Vein endothelial cell (primary cell): ENCODE measurements at places on chromosomes 11 and 22. TPM values are rescaled to one million over a fixed set of nuclear protein-coding genes. Genes with fewer than 3 reads are reported as not detected.

MUC5AC gene
- not detected in 2 replicates for total RNA-seq

TPBGL gene
- under 0.01 TPM in 1 of 2 replicates, not detected in the other for total RNA-seq

RTN4RL2 gene
- total RNA-seq, result under 0.01 and 0.19 TPM in 2 replicates

TMPRSS5 gene
- 0.19 and 0.33 TPM in 2 replicates for total RNA-seq

CNTF gene
- 2.9 and 3.5 TPM in 2 replicates for total RNA-seq

MED19 gene
- total RNA-seq, result 18.2 and 23.5 TPM in 2 replicates

PKP3 gene
- total RNA-seq, result 0.65 and 0.86 TPM in 2 replicates

FADS3 gene
- 165 and 209 TPM in 2 replicates for total RNA-seq

TRIM64C gene
- not detected in 2 replicates for total RNA-seq

CRYBB2 gene
- 0.19 TPM in 1 of 2 replicates, not detected in the other for total RNA-seq

RAB38 gene
- 2.0 and 5.2 TPM in 2 replicates for total RNA-seq

DDI1 gene
- total RNA-seq, result not detected in 2 replicates

NUDT8 gene
- total RNA-seq, result 5.2 and 10.6 TPM in 2 replicates

MAJIN gene
- not detected in 2 replicates for total RNA-seq

GLYATL2 gene
- total RNA-seq, result not detected in 2 replicates

LRRC74B gene
- not detected in 2 replicates for total RNA-seq

HEPHL1 gene
- under 0.01 TPM in 2 replicates for total RNA-seq

FJX1 gene
- total RNA-seq, result 39.5 and 52.9 TPM in 2 replicates

IGSF9B gene
- under 0.01 and 0.29 TPM in 2 replicates for total RNA-seq

DDTL gene
- 1.2 and 1.3 TPM in 2 replicates for total RNA-seq

HDHD5 gene
- 39.5 and 51.0 TPM in 2 replicates for total RNA-seq

TIGD3 gene
- 0.29 and 0.33 TPM in 2 replicates for total RNA-seq

ZNF215 gene
- total RNA-seq, result 2.3 and 4.1 TPM in 2 replicates

PAAF1 gene
- 5.9 and 7.9 TPM in 2 replicates for total RNA-seq

SLC6A5 gene
- total RNA-seq, result not detected in 2 replicates

KRTAP5-9 gene
- total RNA-seq, result not detected in 2 replicates

LDHAL6A gene
- not detected in 2 replicates for total RNA-seq

ADAMTS15 gene
- 0.96 and 2.3 TPM in 2 replicates for total RNA-seq

GGT1 gene
- 1.3 and 2.3 TPM in 2 replicates for total RNA-seq

SPON1 gene
- total RNA-seq, result under 0.01 TPM in 2 replicates

MGAT3 gene
- not detected in 2 replicates for total RNA-seq

CALCB gene
- total RNA-seq, result under 0.01 TPM in 1 of 2 replicates, not detected in the other

DGCR6 gene
- 0.48 and 2.3 TPM in 2 replicates for total RNA-seq

TST gene
- 60.7 and 73.8 TPM in 2 replicates for total RNA-seq

P2RY2 gene
- 3.3 and 5.7 TPM in 2 replicates for total RNA-seq

MUC2 gene
- total RNA-seq, result not detected in 2 replicates

FAM111B gene
- total RNA-seq, result 9.1 and 17.1 TPM in 2 replicates

C11orf97 gene
- total RNA-seq, result not detected in 2 replicates
